Testis (tissue), 5 donors: ENCODE measurements at places on chromosomes 11 and 22.

- H3K27ac ChIP-seq, result no peak overlapping the region
- DNase-seq, result no peak
- H3K4me3 ChIP-seq, result no peak overlapping the region
Observed at GRCh38 chr11:118155776-118156530, 3.3 kb upstream of the SCN4B start.

GRCh38 chr11:113332023-113332422 is 17.6 kb downstream of the TTC12 start:
- H3K36me3 ChIP-seq, result no peaks in the 10 kb centered on the region
- no peaks in the 10 kb centered on the region for H3K4me1 ChIP-seq
- H3K27ac ChIP-seq, result no peak overlapping the region
- DNase-seq, result no peak
- H3K4me3 ChIP-seq, result no peak overlapping the region
- no peaks in the 10 kb centered on the region for H3K27me3 ChIP-seq

DNA sequence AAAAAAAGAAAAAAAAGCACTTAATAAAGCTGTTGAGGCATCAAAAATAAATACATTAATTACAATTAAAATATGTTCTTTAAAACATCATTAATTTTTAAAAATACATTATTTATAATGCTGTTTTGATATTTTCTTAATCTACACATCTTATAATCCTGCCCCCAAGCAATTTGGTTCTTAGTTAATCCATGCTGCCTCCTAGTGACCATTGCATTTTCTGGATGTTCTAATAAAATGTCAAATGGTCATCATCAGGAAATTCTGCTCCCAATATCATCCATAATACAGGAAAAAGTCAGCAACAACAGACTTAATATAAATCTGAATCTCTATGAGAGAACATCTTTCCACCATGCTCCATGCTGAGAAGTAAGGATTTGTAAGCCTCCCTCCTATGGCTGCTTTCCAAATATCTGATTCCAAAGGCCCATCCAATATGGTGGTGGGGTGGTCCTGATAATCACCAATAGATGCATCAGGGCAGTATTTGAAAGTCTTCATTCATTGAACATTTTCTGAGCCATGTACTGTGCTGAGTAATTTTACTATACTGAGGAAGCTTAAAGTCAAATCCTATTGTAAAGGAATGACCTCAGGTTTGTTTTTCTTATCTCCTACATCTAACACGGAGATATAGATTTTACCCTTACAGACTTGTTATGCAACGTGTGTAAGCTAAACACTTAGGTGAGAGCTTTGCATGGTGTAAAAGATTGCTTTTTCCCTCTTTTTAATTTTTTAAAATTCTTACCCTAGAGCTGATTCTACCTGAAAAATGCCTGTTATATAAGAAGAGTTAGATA is 124.7 kb upstream of the BMAL1 start:
- no peaks in the 10 kb centered on the region for H3K4me1 ChIP-seq
- no peak overlapping the region for H3K4me3 ChIP-seq
- no peak overlapping the region for H3K27ac ChIP-seq
- DNase-seq, result no peak
- H3K36me3 ChIP-seq, result no peaks in the 10 kb centered on the region

DNA sequence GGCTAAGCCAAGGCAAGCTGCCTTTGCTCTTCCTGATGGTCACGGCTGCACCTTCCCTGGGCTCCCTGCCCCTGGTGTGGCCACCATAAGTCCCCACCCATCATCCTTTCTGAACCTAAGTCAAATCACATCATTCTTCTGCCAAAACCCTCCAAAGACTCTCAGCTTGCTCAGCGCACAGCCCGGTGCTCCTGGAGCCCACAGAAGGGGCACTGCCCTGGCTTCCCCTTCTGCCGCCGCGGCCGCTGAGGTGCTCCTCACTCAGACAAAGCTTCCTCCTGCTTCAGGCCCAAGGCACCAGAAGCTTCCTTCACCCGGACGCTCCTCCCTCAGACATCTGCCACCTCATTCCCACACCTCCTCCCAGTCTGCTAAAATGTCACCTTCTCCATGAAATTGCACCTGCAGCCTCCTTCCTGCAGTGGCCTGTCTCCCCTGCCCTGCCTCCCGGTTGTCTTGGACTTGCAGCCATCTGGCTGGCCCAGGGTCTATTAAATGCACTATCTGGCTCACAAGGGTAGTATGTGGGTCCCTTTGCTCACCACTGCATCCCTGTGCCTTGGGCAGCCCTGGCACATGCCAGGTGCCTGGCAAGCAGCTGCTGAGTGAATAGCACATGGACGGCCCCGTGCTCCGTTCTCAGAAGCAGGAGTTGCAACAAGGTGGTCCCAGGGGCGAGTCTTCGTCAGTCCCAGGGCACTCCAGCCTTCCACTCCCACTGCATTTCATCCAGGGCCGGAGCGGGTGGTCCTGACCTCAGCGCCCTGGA is 108.2 kb downstream of the WNT7B start:
- no peak for DNase-seq
- no peaks in the 10 kb centered on the region for H3K36me3 ChIP-seq
- H3K4me3 ChIP-seq, result no peak overlapping the region
- no peak overlapping the region for H3K27ac ChIP-seq
- peaks cover 11% of the 10 kb centered on the region for H3K4me1 ChIP-seq

DNA sequence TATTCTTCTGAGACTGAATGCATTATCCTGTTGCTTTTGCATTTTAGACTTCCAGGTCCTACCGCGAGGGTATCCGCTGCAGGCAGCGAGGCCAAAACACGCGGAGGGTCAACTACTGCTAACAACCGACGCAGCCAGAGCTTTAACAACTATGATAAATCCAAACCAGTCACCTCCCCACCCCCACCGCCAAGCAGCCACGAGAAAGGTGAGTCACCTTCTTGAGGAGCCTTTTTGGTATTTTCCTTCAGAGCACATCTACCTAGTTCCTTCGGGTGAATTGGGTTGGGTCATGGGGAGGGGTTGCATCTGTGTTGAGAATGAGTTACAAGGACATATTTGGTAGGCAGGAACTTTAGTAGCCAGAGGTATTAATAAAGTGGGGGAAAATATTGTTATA is 179.8 kb downstream of the NAV2 start:
- no peak for DNase-seq
- H3K36me3 ChIP-seq, result no peaks in the 10 kb centered on the region
- no peaks in the 10 kb centered on the region for H3K4me1 ChIP-seq
- H3K27me3 ChIP-seq, result no peaks in the 10 kb centered on the region

- no peak overlapping the region for H3K4me3 ChIP-seq
- no peak for DNase-seq
- H3K4me1 ChIP-seq, result peaks cover 9% of the 10 kb centered on the region
- no peak overlapping the region for H3K27ac ChIP-seq
- no peaks in the 10 kb centered on the region for H3K27me3 ChIP-seq
Observed at GRCh38 chr11:128455766-128456165, 131.6 kb downstream of the ETS1 start.

- no peak for DNase-seq
- no peak overlapping the region for H3K27ac ChIP-seq
- H3K4me3 ChIP-seq, result no peak overlapping the region
- no peaks in the 10 kb centered on the region for H3K36me3 ChIP-seq
Observed at GRCh38 chr11:48024635-48025071, 44.3 kb downstream of the PTPRJ start.

GRCh38 chr11:95764267-95764898 is 25.2 kb downstream of the FAM76B start:
- no peaks in the 10 kb centered on the region for H3K27me3 ChIP-seq
- H3K4me1 ChIP-seq, result no peaks in the 10 kb centered on the region
- no peak overlapping the region for H3K27ac ChIP-seq
- no peaks in the 10 kb centered on the region for H3K36me3 ChIP-seq

- no peaks in the 10 kb centered on the region for H3K27me3 ChIP-seq
- H3K27ac ChIP-seq, result no peak overlapping the region
- H3K4me3 ChIP-seq, result no peak overlapping the region
- DNase-seq, result peak; percentile 82
- peaks cover 6% of the 10 kb centered on the region for H3K4me1 ChIP-seq
- H3K36me3 ChIP-seq, result no peaks in the 10 kb centered on the region
Observed at GRCh38 chr11:75388386-75389275, 10.7 kb upstream of the RPS3 start.

DNA sequence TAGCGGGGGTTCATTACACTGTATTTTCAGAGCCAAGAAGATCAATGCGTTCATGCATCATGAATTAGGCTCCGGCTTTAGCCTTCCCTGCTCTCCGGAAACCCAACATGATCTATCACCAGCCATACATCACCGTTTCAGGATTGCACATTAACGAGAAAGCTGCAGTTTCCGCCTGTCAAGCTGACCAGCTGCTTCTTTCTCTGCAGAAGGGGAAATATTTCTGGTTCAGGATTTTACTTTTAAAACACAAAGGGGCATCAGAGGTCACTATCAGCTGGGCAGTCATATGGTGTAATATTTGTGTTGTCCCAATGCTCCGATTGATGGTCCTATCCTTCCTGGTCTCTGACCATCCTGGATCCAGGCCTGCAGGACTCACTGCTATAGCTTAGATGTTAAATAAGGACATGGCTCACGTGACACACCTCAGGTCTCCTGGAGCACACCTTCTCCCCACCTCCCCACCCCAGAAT is 21.4 kb upstream of the CADM1 start:
- no peaks in the 10 kb centered on the region for H3K36me3 ChIP-seq
- no peak for DNase-seq

DNA sequence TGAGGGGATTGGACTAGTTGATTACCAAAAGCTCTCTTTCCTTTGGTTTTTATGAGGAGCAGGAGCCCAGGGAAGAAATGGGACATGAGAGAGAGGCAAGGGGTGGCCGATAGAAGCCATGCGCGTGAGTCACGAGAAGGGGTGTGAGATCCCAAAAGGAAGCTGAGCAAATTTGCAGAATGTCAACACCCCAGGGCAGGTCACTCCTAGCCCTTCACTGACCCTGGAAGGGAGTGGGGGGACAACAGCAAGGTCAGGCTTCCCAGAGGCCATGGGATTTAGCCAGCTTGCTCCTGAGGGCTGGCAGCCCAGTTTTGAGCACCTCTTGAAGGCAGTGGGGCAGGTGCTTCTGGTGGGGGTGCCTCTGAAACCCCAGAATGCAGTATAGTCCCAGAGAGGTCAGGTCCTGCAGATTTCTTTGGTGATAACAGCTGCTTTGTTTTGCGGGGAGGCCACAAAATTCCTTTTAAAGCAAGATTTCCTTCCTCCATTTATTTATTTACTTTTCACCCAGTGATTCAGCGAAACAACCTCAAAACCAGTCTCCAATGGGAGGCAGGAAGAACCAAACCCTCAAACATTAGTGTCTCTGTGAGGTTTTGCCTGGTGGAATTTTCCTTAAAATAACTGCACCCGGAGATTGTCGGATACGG is 40.1 kb upstream of the TIMP3 start:
- no peaks in the 10 kb centered on the region for H3K36me3 ChIP-seq
- H3K4me3 ChIP-seq, result no peak overlapping the region
- peak; percentile 44 for DNase-seq
- H3K27ac ChIP-seq, result peak overlapping the region; percentile 87
- peaks cover 32% of the 10 kb centered on the region for H3K4me1 ChIP-seq

GRCh38 chr11:15750535-15751308 is 605.6 kb downstream of the SOX6 start:
- no peaks in the 10 kb centered on the region for H3K4me1 ChIP-seq
- H3K27me3 ChIP-seq, result no peaks in the 10 kb centered on the region
- H3K36me3 ChIP-seq, result no peaks in the 10 kb centered on the region
- H3K27ac ChIP-seq, result no peak overlapping the region

DNA sequence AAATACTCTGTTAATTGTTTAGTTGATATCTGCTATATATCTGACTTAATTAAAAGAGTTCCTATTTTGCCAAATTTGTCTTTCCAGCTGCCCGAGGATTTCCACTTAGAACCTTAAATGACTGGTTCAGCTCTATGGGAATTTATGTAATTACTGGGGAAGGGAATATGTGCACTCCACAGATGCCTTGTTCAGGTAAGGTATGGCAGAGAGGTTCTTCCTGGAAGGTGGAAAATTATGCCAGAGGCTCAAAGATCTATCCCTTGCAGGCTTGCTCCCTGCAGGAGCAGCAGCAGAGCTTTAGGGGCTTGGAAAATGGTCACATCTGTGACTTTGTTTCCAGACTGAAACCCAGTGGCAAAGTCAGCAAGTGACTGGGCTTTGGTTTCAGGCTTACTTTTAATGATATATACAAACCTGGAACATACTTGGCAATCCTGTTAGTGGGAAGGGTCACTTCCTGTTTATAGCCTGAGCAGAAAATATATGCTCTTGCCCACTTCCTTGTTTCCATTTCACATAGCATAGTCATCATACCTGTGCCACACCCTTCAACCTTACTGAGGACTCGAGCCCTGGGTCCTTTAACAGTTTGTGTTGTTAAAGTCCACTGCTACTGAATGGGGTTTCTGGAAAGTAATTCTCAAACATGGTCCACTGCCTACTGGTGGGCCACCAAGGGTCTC is 23.7 kb downstream of the WBP2NL start:
- H3K27ac ChIP-seq, result no peak overlapping the region
- no peaks in the 10 kb centered on the region for H3K4me1 ChIP-seq
- H3K4me3 ChIP-seq, result no peak overlapping the region
- H3K36me3 ChIP-seq, result no peaks in the 10 kb centered on the region
- H3K27me3 ChIP-seq, result no peaks in the 10 kb centered on the region

- no peak for DNase-seq
- no peaks in the 10 kb centered on the region for H3K27me3 ChIP-seq
- no peaks in the 10 kb centered on the region for H3K36me3 ChIP-seq
- H3K27ac ChIP-seq, result no peak overlapping the region
- H3K4me1 ChIP-seq, result no peaks in the 10 kb centered on the region
- no peak overlapping the region for H3K4me3 ChIP-seq
Observed at GRCh38 chr11:126891556-126892217, 108.9 kb downstream of the KIRREL3 start.

- no peak overlapping the region for H3K27ac ChIP-seq
- no peak overlapping the region for H3K4me3 ChIP-seq
- H3K27me3 ChIP-seq, result no peaks in the 10 kb centered on the region
- H3K36me3 ChIP-seq, result no peaks in the 10 kb centered on the region
Observed at GRCh38 chr11:61659413-61660196, 20.6 kb upstream of the DAGLA start.

DNA sequence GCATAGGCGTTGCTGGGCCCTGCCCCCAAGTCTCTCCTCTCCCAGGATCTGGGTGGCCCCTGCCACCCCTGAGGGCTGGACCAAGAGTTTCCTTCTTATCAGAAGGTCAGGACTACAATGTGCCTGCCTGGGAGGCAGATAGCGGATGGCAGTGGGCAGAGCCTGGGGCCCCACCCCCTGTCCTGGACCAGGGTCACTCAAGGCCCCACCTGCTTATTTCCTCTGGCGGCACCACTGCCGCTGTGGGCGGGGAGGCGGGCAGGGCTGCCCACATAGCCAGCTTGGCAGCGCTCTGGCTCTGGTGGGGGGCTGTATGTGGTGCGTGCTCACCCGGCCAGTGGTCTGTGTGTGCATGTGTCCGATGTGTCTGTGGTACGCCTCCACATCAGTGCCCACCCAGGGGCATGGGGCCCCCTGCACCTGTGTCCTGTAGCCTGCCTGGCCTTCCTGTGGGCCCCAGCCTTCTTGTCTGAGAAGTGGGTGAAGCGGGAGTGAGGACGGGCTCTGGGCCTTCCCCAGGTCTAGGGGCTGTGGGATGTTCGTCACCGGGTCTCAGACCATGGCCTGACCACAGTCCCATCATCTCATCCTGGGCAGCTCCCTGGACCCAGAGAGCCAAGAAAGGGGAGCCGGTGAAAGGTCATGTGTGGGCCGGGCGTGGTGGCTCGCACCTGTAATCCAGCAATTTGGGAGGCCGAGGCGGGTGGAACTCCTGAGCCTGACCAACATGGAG is 3.0 kb downstream of the GAS2L1 start:
- H3K27ac ChIP-seq, result peak overlapping the region; percentile 59
- peak; percentile 93 for DNase-seq

GRCh38 chr22:27671413-27671935 is 130.1 kb downstream of the MN1 start:
- no peak overlapping the region for H3K4me3 ChIP-seq
- no peaks in the 10 kb centered on the region for H3K36me3 ChIP-seq
- H3K27ac ChIP-seq, result peak overlapping the region; percentile 73
